ENCODE measurements at places on chromosomes 7 and 10.

DNA sequence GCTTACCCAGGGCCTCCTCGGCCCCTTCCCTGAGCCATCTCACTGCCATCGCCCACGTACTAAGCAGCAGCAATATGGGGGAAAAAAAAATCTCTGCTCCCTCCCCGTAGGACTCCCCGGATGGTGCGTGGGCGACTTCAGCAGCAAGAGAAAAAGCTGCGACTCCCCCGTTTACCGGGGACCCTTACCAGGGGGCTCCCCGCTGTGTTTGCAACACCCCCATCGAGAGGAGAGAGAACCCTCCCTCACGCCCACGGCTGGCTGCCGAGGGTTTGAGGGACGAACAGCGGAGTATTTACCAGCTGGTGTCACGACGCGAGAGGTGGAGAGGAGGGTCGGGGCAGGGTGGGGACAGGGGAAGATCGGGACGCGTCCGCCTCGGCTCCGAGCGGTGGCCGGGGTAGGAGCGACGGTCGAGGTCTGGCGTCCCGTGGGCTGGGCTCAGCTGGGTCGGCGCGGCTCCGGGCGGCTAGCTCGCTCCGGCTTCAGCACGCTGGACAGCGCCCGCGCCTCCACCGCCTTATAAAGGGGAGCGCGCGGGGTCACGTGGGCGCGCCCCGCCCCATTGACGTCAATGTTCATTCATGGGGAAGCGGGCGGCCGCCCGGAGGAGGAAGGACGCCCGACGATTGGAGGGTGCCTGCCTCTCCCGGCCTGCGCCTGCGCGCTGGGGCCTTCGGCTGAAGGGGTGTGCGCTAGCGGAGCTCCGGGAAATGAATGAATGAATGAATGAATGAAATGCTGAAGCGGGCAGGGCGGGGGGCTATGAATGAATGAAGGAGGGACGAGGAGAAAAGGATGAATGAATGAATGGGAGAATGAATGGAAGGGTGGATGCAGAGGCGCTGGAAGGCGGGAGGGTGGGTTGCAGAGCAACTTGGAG, at the start of gene VGF:
TSS of gene VGF (minus strand) at position 495 of the 883 bp plus-strand sequence. CDS start 726 bp downstream, outside the sequence.
- DNase-seq, result peak; percentile 95

GRCh38 chr7:87452279-87452678, 23.2 kb downstream of the ABCB4 start:
- no peak for DNase-seq

- no peak for DNase-seq
Measured at GRCh38 chr10:29105516-29106215, 183.2 kb upstream of the LYZL1 start.

GRCh38 chr7:33677556-33677955, 227.8 kb upstream of the BMPER start:
- DNase-seq, result no peak

DNA sequence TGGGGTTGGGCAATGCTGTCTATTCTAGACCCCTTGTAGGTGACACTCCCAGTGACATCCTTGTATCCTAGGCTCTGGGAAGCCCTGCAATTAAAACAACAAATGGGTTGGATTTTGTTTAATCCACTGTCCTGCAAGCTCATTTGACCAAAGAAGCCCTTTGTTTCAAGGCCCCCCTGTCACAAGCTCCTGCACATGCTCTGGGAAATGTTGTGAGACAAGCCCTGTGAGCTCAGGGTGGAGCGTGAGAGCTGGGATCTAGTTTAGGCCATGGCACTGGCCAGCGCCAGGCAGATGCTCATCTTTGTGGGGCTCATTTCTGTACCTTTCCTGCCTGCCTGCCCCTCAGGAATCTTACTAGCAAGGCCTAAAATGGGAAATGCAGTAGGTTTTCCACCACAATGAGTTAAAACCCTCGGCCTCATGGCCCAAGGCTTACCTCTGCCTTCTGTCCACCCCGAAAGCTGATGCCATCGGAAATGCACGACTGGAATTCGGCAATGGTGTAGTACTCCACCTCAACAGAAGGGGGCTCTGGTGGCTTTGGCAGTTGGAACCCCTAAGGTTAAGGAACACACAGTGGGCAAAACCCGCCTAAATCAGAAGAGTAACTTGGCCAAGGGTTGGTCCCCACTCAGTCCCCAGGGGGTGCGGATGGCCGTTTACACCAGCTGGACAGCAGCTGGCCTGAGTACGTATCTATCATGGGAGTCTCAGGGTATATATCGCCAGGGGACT, 112.0 kb downstream of the NEURL1 start:
- no peak for DNase-seq

GRCh38 chr10:2137549-2138174, 400.3 kb upstream of the ADARB2 start:
- no peak for DNase-seq

DNA sequence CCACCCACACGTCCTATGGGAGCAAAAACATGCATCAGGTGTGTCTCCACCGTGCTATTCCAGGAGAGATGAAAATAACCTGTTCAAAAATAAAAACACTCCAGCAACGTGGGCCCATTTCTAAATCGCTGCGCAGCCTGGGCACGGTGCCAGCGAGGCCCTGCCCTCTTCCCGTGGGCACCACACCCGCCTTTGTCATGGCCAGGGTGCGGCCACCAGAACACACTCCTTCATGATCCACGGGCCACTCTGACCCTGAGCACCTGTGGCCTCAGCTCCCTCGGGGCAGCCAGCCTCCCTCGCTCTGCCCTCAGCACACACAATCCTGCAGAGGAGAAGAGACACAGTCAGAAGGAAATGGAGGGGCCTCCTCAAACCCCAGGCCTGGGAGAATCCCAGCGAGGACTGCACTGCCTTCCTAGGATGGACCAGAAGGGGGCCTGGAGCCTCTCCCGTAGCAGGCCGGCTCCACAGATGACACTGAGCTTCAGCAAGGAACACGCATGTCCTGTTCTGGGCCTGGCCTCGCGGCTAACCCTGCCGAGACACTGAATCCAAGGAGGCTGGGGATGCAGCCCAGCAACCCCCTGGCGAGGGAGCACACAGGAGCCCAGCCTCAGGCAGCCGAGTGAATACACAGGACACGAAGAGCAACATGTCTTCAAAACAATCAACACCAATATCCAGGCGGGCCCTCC, 169.0 kb downstream of the MAD1L1 start:
- no peak for DNase-seq

DNA sequence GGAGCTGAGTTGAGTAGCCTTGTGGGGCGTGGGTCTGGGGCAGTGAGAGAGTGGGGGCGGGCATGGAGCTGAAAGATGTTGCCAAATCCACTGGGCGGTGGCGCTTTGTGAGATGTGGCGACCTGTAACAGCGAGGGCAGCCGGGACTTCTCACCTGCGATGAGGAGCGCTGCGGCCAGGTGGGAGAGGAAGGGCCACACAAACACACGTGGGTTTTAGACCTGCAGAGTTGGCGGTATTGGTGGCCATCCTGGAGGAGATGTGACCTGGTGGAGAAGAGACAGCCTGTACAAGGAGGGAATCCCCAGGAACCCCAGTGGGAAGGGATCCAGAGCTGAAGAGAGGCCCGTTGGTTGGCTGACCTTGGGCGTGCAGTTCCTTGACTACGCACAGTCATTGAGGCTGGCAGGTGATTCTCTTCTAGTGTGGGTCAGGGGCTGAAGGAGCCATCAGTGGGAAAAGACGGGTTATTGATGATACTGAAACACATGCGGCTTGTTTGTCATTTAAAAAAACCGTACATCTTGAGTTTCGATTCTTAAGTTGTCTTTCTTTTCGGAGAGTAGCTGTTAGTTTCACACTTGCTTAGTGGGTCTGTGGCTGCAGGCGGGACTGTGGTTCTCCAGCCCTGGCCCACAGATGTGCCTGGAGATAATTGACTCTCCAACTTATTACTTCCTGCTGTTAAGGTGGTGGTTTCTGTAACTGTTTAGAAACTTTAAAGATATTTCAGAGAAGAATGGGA, 2.4 kb downstream of the CHST12 start:
- no peak for DNase-seq

GRCh38 chr7:87933605-87933952, 472 bp upstream of the ADAM22 start:
- DNase-seq, result no peak

GRCh38 chr7:131302876-131303707, 24.6 kb upstream of the MKLN1 start:
- no peak for DNase-seq

DNA sequence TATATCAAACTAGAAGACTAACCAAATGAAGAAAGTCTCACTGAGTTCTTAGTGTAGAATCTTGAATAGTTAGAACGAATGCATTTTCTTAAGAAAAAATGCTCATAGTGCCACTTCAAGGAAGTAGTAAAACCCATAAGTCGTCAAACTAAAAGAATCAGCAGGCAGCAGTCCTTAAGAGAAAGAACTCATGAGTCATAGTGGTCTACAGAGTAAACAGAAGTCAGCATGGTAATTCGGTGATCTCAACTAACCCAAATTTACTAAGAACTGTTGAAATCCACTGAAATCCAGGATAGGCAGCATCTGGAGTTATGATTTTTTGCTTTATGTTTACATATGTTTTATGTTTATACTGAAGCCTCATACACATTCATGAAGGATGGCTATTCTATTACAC, 256.2 kb downstream of the LHFPL3 start:
- DNase-seq, result no peak

GRCh38 chr10:79052291-79053080, 16.3 kb upstream of the ZMIZ1 start:
- peak; percentile 57 for DNase-seq

DNA sequence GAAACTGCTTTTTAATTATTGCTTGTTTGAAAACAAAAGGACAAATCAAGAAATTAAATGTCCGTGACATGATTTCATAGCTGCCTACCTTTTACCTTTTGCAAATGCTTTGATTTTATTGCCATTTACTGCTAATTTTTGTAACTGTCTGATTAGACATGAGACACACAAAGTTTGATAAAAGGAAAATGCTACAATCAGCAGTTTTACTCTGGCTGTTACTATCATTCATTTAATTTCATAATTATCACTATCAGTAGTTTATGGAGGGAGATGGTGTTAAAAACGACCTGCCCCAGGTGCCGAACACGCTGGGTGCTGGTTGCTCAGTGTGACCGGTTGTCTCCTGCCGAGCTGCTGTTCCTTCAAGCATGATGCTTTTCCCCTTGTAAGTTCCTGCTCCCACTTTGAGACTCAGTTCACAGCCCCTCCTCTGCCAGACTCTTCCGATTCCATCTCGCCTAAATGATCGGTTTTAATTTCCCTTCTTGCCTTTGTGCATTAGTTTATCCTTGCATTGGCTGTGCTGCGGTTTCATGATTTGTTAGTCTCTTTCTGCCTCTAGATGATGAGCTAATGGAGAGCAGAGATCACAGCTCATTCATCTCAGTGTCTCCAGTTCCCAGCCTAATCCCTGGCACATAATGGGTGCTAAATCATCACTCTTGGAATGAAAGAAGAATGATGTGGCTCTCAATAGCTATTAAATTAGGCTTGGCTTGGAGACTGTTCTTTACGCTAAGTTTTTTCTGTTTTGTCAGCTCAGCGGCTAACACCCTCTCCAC, 110.6 kb downstream of the PFKFB3 start:
- DNase-seq, result no peak

- DNase-seq, result no peak
Measured at GRCh38 chr10:98332623-98333269, 64.8 kb upstream of the LOXL4 start.

DNA sequence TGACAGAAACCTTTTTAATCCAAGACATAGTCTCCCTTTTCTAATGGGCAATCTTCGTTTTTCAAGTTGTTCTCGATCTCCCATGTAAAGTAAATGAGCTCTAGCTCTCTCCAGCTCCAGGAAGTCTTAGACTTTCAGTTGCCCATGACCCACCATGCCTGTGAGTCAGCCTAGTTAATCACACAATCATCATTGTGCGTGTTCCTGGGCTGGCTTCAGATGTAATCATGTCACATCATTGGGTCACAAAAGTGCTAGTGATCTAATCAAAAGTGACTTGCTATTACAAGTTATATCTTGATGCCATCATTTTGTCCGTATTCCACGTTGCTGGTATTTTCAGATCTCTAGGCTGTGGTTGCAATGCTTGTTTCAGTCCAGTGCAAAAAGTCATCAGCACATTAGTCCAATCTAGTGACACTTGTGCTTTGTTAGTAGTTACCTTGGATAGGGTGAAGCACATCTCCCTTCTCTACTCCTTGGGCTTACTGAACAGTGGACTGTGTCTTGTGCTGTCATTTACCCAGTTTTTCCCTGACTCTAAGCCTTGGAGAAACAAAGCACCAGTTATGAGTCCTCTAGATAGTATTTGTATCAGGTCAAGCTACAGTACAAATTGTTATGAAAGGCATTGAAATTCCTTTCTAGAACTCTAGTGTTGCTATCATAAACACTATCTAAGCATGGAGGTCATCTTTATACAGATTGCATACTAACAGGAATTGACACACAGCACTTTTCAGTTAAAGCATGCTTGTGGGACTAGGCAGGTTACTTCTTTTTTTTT, 316.6 kb downstream of the GFRA1 start:
- no peak for DNase-seq

- no peak for DNase-seq
Measured at GRCh38 chr7:27138985-27139333, 4.5 kb downstream of the HOXA5 start.

DNA sequence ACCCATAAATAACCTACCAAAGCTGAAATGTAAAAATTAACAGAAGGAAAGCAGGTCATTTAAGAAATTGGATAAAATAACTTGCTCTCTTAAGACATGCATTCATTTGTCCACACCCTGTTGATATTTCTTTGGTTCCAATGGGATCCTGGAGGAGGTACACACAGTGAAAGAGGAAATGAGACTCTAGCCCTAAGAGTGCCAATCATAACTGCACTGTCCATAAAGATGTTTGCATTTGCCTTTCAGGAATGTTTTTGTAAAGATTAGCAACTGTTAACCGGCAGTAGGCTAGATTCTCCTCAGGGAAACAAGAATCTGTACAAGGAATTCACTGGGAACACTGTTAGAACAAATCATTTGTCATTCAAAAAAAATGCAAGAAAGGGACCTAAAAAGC, 61.0 kb downstream of the MEOX2 start:
- DNase-seq, result no peak

- DNase-seq, result no peak
Measured at GRCh38 chr10:4568086-4568485, 257.9 kb upstream of the AKR1E2 start.

DNA sequence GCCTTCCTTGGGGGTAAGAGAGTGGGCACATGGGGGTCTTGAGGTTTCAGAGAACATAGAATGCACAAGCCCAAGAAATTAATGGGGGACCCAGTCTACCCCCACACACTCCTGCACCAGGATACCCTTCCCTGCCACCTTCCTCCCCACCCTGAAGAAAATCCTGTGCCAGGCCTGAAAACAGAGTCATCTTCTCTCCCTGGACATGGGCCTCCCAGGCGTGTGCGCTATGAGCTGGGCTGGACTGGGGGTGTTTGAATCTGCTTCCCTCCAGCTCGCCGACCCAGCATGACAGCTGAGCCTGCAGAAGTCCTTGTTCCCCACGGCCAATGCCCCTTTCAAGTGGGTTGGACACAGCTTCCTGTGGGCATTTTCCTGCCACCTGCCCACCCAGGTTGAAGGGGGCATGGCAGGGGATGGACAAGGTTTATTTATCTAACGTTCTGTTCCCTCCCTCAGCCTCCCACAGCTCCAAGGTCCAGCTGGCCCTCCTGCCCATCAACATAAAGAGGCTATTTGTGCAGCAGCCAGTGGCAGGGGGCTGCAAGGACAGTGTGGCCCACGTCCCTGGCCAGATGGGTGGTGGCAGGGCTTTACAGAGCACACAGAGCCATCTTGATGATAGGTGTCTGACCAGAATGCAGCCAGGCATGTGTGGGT, 141.0 kb downstream of the SH3PXD2A start:
- no peak for DNase-seq
